ENCODE measurements at places on chromosomes 16 and 17. TPM values are rescaled to one million over a fixed set of nuclear protein-coding genes. Genes with fewer than 3 reads are reported as not detected.
A peak's percentile ranks its signal among the peaks of the same experiment; 100 is the strongest.

The PRAC1 gene
- polyA plus RNA-seq: not detected

The CALB2 gene
- not detected for polyA plus RNA-seq

GRCh38 chr17:56918916-56919315, 5.1 kb upstream of the TRIM25 start:
- no peaks in the 10 kb centered on the region for H3K36me3 ChIP-seq
- no peak overlapping the region for H3K27ac ChIP-seq
- DNase-seq: peak; percentile 77
- H3K4me3 ChIP-seq: no peak overlapping the region

GRCh38 chr17:2624292-2624731, 30.9 kb downstream of the PAFAH1B1 start:
- DNase-seq: no peak
- peaks cover 6% of the 10 kb centered on the region for H3K4me1 ChIP-seq
- H3K4me3 ChIP-seq: no peak overlapping the region
- no peak overlapping the region for H3K27ac ChIP-seq

DNA sequence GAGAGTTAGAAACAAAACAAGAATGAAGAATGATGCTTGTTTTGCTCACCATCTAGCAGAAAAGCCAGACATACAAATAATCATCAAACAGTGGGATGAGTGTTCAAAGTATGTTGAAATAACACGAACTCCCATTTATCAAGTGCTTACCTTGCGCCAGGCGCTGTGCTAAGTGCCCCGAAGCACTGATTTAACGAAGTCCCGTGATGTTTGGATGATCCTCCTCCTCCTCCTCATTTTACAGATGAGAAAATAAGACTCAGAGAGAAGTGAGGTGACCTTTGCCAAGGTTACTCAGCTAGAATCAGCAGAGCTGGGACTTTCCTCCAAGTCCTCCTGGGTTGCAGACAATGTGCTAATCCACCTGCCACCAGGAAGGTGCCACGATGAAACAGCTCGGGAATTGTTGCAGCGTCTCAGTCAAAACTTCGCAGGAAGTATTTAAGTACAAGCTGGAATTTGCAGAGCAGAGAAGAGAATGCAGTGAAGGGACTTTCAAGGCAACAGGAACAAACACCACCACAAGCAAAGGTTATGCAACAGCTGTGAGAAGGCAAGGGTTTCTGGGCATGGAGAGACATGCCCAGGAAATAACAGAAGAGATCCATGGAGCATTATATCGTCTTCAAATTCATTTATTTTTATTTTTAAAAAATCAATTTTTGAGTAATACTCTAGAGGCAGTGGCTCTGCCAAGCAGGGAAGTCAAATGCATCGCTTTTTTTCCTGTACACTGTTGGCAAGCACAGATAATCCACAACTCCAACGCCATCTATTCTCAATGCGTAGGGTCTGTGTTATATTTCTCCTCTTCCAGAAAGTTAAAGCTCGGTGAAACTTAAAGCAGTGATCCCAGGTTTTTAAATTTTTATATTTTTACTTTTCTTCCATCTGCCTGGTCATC, 11.1 kb downstream of the PRCD start:
- H3K4me1 ChIP-seq: peaks cover 9% of the 10 kb centered on the region
- H3K36me3 ChIP-seq: peaks cover 4% of the 10 kb centered on the region
- H3K4me3 ChIP-seq: no peak overlapping the region
- no peaks in the 10 kb centered on the region for H3K27me3 ChIP-seq
- no peak overlapping the region for H3K27ac ChIP-seq
